Stimulated activated CD4-positive, alpha-beta T cell treated with anti-CD3 and anti-CD28 coated beads, Interleukin-15, amount 100 ng/mL, for 1 hour (primary cell): ENCODE measurements at places on chromosomes 12 and 14.

GRCh38 chr12:107035733-107036132, 48.8 kb upstream of the MTERF2 start:
- DNase-seq: no peak

GRCh38 chr14:40123816-40124215, 691.6 kb upstream of the FBXO33 start:
- no peak for DNase-seq

DNA sequence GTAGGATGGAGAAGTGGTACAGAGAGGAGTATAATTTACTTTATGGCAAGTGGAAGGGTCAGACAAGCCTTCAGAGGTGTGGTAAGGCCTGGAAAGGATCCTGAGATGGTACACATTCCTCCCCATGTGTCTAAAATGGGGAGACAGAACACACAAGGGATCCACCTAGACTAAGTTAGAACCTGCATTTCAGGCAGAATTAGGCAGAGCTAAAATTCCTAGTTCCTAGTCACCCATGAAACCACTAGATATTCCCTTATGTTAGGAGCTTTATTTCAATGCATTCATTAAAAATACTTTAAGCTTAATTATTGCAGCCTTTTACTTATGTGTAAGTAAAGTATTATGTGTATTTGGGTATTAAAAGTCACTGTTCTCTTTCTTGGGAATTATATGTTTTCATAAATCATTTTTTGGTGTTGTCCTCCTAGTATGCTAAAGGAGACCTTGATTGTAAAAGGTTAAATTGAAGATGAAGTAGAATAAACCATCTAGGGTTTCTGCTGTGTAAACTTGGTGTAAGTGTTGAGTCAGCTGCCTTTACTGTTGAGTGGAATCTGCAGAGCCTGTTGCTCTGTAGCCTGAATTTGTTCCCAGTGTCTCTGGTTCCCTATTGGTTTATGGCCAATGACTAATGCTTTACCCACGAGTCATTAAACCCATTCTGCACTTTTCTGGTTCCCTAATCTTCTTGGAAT, 423.2 kb downstream of the ATP23 start:
- no peak for DNase-seq

DNA sequence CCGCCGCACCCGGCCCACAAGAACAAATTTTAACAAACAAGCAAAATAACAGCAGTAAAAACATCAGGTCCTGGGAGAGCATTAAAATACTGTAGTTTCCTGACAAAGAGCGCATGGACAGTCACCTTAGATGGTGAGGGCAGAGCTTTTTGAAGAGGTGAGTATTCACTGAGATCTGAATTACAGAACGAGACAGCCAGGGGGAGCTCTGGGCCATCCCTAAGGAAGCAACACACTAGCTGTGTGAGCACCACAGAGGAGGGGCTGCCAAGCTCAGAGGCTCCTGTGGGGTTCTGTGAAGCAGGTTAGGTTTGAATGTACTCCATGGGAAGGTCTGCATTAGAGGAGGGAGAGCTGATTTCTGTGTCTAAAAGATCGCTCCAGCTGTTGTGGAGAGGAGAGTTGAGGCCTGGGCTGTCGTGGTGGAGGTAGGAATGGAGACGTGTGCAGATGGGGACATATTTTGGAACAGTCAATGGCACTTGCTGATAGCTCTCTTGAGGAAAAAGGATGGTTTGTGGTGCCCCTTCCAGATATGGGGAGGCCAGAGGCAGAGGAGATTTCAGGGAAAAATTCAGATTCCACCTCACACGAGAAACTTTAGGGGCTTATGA, 72.9 kb downstream of the TRAFD1 start:
- DNase-seq: no peak

DNA sequence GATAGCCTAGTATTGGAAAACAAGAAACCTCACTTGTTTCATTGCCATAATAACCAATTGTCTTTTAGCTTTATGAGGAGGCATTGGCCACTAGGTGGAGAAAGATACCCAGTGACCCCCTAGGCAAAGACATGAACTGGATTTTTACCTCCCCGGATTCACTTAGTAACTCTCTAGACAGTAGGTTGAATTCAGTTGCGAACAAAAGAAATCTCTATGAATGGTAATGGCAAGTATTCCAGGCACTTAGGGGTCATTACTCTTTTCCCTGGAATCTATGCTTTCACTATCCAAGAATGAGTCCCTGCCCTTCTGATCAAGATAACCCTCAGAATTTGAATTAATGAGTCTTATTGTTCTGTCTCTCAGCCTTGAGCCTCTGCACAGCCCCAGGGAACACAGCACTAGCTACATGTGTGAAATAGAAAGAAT, 29.5 kb upstream of the RHOJ start:
- DNase-seq: no peak
